ENCODE measurements at places on chromosomes 6 and 20.

DNA sequence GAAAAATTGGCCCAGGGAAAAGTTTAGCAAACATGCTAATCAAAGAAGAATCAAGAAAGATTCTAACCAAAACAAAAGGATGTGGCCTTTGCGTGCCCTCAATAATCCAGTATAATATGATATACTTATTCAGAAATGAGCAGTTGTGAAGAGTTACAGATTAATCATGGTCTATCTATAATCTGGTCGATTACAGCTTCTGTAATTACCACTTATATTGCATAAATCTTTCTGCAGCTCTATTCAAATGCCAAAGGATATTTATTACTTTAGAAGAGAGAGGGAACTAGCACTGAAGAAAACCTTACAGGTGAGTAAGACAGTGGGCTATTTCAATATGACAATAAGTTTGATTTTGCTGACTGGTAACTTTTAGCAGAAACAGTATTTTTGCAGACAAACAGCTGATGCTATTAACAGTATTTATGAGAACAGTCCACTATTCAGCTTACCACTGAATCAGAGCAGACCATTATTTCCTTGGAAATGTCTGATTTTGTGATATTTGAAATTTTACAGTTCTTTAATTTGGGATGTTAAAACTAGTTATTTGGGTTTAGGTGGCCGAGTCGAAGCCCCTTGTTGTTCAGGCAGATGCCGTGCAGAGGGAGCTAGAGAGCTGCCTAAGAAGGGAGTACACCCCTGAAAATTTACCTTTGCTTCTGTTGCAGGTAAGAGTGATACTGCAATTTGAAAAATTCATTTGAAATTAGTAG is 92.2 kb downstream of the CEP57L1 start:
- DNase-seq, result peak; percentile 59

- no peak for DNase-seq
Measured at GRCh38 chr6:104954190-104954797, 2.6 kb upstream of the LIN28B start.

DNA sequence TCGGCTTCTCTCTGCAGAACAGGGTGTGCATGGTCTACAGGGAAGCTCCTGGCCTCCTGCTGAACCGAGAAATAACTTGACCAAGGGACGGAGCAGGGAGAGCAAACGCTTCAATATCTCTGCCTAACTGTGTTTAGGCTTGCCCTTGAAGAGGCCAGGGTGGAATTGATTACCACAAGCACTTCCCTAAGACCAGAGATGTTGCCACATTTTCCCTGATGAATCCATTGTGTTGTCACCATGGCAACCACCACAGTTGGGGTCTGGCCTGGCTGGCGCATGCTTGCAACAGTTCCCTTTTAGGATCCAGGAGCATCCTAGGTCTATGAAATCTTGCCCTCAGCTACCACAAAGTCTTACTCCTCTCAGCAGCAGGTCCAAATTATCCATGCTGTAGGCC is 213.5 kb upstream of the SULF2 start:
- peak; percentile 29 for DNase-seq

DNA sequence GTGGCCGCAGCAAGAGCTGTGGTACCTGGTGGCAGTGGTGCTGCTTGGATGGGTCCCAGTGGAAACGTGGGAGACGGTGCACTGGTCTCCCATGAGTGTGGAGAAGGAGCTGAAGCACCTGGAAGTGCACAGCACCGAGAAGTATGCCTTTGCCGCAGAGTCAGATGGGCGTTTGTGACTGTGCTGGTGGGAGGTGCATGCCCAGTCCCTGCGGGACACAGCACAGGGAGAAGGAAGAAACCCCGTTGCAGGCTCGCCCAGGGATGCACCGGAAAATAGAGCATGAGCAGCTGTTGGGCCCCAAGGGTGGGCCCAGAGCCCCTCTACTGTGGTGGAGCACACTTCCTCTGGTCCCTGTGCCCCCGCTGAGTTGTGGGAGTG is 19.3 kb upstream of the RGS17 start:
- no peak for DNase-seq
